ENCODE measurements at places on chromosomes 16 and 17.

DNA sequence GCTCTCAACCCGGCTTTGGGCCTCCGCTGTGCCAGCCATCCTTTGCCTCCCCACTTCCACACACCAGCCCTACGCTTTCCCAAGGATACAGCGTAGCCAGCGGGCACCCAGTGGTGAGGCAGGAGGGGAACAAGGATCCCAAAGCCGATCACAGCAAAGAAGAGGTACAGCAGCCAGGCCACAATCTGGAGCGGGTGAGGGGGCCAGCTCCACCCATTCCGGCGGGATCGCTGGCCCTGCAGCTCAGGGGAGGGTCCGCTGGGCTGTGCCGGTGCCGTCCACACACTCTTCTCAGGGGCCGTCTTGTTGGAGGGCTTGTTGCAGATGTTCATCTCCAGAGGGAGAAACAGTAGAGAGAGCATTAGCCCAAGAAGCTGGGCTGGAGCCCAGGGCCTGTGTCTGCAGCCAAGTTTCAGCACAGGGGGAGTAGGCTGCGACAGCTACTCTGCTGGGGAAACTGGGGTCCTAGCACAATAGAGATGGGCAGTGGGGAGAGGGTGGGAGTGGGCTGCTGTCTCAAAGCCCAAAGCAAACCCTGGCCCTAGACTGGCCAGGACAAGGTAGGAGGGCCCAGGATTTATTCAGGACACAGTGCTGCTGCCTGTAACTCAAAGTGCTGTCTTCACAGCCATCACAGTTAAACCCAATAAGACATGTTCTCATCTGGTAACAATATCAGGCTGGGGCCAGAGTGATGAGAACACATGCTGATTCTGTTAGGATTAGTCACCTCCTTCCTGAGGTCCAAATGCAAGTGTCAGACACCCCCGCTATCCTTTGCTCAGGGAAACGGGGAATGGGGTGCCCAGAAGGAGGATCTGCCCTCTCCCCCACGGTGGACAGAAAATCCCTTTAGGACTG is 9.9 kb downstream of the ZDHHC1 start:
- peak; percentile 63 for DNase-seq

DNA sequence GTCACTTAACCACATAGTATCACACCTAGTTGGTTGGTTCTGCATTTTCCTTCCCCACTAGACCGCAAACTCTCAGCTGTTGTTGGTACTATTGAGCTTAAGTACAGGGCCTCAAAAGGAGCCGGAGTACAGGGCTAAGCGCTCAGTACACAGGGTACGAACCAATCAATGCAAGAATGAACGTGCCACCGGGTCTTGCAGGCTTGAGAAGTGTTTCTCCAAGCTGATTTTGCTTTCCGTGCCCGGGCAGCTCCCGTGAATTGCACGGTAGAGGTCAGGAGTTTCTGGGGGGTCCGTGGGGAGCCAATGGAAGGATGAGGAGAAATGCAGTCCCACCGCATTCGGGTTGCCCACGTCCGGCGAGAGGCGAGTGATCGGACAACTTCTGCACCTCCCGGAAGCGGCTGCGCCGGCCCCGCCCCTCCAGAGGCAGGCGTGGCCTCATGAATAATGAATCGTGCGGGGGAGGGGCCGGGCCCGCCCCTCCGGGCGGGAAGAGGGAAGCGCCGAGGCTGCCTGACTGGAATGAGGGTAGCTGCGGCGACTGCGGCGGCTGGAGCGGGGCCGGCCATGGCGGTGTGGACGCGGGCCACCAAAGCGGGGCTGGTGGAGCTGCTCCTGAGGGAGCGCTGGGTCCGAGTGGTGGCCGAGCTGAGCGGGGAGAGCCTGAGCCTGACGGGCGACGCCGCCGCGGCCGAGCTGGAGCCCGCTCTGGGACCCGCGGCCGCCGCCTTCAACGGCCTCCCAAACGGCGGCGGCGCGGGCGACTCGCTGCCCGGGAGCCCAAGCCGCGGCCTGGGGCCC is at the start of gene SNTB2:
SNTB2 (plus strand) TSS at position 523 of the 804 bp plus-strand sequence; CDS start at position 526, 3 bp downstream.
- DNase-seq = no peak

- DNase-seq = no peak
These were observed 33.1 kb downstream of the COG4 start for GRCh38 chr16:70490261-70490660.

DNA sequence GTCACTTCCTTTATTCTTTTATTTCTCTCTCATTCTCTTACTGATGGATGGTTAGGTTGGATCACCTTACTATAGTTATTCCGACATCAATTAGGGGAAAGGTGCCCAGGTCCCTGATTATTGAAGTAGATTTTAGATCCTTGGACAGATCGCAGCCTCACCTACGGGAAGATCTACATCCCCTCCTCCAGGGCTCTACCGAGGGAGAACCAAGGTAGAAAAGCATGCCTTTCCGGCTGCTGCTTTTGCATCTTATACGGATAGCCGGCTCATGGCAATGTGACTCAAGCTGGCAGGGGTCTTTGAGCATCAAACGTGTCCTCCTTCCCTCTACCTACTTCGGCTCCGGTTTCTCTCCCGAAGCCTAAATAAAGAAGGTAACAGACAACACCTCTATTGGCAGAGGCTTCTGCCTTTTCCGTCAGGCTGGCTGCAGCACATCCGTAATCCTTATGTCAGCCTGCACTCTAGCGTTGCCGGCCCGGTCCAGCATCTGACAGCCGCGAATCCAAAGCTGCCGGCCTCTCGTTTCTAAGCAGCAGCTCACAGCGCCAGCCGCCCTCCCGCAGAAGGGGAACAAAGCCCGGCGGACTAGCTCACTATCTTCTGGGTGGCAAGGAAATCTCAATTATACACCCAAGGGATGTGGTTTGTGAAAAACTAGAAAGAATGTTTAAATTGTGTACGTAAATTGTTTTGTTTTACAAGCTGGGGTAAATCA is 46.9 kb downstream of the IRX6 start:
- no peak for DNase-seq

DNA sequence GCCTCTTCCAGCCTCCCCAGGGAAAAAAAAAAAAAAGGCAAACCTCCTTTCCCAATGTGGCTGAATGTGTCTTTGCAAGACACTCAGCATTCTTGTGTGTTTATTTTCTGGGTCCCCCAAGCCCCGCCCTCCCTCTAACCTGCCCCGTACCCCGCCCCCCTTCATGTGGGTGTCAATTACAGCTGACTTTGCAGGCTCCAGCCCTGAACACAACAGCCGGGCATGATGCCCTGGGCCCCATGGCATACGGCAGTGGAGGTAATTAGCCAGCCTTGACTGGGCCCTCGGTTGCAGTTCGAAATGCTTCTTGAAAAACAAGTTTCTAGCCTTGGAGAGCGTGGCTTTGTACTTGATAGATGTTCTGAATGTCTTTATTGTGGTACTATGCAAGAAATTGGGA is 354.7 kb upstream of the RBFOX1 start:
- no peak for DNase-seq
